Fibroblast of lung (primary cell): ENCODE measurements at places on chromosomes 5 and 9. TPM values are rescaled to one million over a fixed set of nuclear protein-coding genes. Genes with fewer than 3 reads are reported as not detected.
A peak's percentile ranks its signal among the peaks of the same experiment; 100 is the strongest.

GRCh38 chr9:21982861-21983560, 11.2 kb downstream of the CDKN2A start:
- peaks cover 4% of the 10 kb centered on the region for H3K27me3 ChIP-seq
- no peak overlapping the region for H3K27ac ChIP-seq
- no peak for DNase-seq

Gene PCA3
- total RNA-seq, result not detected in 2 replicates

GRCh38 chr9:79409182-79409823, 162.5 kb upstream of the TLE4 start:
- no peaks in the 10 kb centered on the region for H3K4me1 ChIP-seq
- no peak for DNase-seq
- no peak overlapping the region for H3K4me3 ChIP-seq
- no peaks in the 10 kb centered on the region for H3K36me3 ChIP-seq
- no peaks in the 10 kb centered on the region for H3K27me3 ChIP-seq
- H3K27ac ChIP-seq, result no peak overlapping the region

DNA sequence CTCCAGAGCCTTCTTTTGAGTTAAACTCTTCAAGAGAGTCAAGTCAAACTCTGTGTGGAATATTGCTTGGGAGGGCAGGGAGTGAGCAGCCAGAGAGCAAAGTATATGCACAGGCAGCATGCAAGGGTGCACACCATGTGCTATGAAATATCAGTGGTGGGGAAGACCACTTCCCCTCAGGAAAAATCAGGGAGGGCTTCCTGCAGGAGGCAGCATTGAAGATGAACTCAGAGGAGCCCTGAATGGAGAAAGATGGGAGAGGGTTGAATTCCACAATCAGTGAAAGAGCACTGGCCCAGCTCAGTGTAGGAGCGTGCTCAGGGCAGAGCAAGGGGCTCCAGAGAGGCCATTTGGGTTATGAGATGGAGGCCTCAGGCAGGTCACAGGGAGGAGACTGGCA, 41.9 kb downstream of the CCDC180 start:
- DNase-seq, result no peak
- no peaks in the 10 kb centered on the region for H3K36me3 ChIP-seq
- no peak overlapping the region for H3K27ac ChIP-seq
- no peak overlapping the region for H3K4me3 ChIP-seq
- H3K4me1 ChIP-seq, result no peaks in the 10 kb centered on the region

- no peaks in the 10 kb centered on the region for H3K36me3 ChIP-seq
- H3K27ac ChIP-seq, result no peak overlapping the region
- no peaks in the 10 kb centered on the region for H3K27me3 ChIP-seq
- H3K4me1 ChIP-seq, result peaks cover 32% of the 10 kb centered on the region
These were observed 76.5 kb downstream of the VAV2 start for GRCh38 chr9:133915534-133916158.

Gene NUDCD2
- 6.4 and 7.4 TPM in 2 replicates for total RNA-seq

DNA sequence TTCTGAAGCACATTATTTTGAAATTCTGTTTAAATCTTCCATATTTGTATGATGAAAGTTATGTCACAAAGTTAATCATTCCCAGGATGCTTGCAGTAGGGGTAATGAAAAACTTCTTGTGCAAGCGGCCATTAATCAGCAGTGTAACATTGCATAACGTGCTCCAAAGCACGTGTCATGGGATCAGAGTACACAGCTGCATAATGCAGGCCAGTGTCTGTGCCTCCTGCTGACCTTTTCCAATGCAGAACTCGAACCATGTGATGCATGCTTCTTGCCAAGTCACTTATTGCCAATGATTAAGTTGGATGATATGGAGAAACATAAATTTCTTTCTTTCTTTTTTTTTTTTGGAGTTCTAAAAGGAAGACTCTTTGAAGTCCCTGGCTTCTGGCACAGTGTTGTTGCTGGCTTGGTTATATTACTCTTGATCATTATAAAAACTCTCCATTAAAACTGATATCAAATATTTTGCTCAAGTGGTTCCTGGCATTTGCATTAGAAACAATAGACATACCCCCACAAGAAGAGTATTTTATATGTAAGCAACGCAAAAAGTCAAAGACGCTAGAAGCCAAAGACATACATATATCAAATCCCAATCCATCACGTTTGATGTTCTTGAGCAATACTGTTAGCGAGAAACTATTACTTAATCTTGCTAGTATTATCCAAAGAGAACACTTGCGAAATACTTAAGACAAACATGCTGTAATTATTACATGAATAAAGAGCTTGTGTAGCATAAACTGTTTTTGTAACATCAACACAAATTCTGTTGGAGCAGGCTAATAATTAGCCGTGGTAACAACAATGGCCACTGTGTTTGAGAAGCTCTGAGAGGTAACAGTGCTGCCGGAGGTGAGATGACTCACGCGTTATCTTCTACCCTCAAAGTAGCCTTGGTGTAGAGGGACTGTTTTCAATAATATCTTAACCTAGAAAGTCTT, 164.2 kb downstream of the AUH start:
- H3K4me3 ChIP-seq, result no peak overlapping the region
- H3K36me3 ChIP-seq, result no peaks in the 10 kb centered on the region
- DNase-seq, result peak; percentile 87
- peaks cover 17% of the 10 kb centered on the region for H3K4me1 ChIP-seq

- no peaks in the 10 kb centered on the region for H3K36me3 ChIP-seq
- peak within 1 kb of the TSS; percentile 78 for H3K4me3 ChIP-seq
- H3K27ac ChIP-seq, result peak within 1 kb of the TSS; percentile 84
- no peaks in the 10 kb centered on the region for H3K27me3 ChIP-seq
- peak; percentile 83 for DNase-seq
These were observed at the start of gene TUSC1 for GRCh38 chr9:25678147-25678666. TSS of gene TUSC1 (minus strand) at chr9:25678444. CDS start at chr9:25678312, 132 bp downstream.

GRCh38 chr9:109016132-109016531, 2.8 kb upstream of the CTNNAL1 start:
- H3K27me3 ChIP-seq, result no peaks in the 10 kb centered on the region
- peaks cover 2% of the 10 kb centered on the region for H3K36me3 ChIP-seq
- H3K27ac ChIP-seq, result no peak overlapping the region

Gene ASPN
- 10.4 and 10.5 TPM in 2 replicates for total RNA-seq

DNA sequence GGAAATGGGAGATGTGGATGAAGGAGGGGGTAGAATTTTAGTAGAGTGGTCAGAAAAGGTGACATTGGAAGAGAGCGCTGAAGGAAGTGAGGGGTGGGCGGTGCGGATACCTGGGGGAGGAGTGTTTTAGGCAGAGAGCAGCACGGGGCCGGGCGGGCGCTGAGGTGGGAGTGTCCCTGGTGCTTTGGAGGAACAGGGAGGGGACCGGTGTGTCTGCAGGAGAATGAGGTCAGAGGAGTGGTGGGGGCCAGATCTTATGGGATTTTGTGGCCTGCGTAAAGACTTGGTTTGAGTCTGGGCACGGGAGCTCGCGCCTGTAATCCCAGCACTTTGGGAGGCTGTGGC, 5.8 kb upstream of the PSD2 start:
- no peak overlapping the region for H3K4me3 ChIP-seq
- peaks cover 16% of the 10 kb centered on the region for H3K27me3 ChIP-seq
- no peaks in the 10 kb centered on the region for H3K4me1 ChIP-seq
- DNase-seq, result no peak
- no peaks in the 10 kb centered on the region for H3K36me3 ChIP-seq
- H3K27ac ChIP-seq, result no peak overlapping the region

DNA sequence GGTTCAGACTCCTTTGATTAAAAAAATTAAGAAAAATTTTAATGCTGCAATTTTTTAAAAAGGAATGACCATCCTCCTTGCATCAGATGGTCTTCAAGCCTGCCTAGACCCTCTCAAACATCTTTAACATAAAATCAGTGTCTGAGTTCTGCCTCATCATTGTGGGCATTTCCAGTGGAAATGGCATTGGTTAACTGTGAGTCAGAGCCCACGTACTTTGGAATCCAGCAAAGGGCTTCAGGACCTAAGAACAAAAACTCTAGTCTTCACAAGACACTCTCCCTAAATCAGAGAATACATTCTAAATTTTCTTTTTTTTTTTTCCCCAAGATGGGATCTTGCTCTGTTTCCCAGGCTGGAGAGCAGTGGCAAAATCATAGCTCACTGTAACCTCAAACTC, 9.4 kb upstream of the C5orf15 start:
- peak; percentile 48 for DNase-seq
- H3K27ac ChIP-seq, result peak overlapping the region; percentile 57
- H3K4me1 ChIP-seq, result peaks cover 3% of the 10 kb centered on the region
- no peaks in the 10 kb centered on the region for H3K27me3 ChIP-seq

DNA sequence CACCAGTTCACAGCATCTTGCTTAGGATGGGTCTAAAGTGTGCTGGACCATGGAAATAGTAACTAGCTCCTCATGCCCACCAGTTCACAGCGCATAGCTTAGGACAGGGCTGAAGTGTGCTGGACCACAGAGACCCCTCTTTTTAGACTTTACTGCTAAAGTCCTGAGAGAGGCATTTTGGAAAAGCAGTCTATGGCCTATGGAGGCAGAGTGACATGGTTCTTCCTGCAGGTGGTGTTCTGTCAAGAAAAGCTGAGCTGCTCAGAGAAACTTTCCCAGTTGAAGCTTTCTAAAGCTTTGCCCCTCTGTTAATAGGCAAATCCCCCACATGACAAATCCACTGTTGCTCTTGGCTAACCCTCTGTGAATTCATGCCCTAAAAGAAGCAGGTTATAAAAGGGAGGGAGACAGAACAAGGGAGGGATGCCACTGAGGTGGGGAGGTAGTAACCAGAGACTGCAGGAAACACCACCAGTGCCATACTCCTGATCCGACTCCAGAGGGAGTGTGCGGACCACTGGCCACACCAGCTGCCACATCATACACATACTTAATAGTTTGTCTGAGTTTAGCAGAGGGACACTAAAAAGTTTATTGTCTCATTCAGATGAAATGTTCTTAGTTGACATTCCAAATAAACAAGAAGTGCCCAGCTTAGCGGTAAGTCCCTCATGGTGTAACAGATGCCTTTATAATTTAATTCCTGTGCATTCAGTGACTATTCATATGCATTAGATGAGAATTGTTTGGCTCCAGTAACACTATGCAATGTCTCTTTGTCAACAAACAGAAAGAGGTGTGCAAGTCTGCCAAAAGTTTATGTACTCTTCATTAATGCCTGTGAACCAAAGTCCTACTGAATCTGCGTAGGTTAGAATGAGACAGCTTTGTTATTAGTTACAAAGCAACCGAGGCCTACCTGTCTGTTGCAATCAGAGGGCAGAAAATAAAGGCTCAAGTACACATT, 236.2 kb upstream of the NFIL3 start:
- no peaks in the 10 kb centered on the region for H3K36me3 ChIP-seq
- no peak overlapping the region for H3K4me3 ChIP-seq
- H3K4me1 ChIP-seq, result no peaks in the 10 kb centered on the region
- H3K27me3 ChIP-seq, result peaks cover 2% of the 10 kb centered on the region
- no peak overlapping the region for H3K27ac ChIP-seq
